Stimulated activated CD4-positive, alpha-beta T cell treated with anti-CD3 and anti-CD28 coated beads, Interleukin-1b, Interleukin-23, amount 100 ng/mL, for 24 hours (primary cell): ENCODE measurements at places on chromosomes 5 and 9.
A peak's percentile ranks its signal among the peaks of the same experiment; 100 is the strongest.

DNA sequence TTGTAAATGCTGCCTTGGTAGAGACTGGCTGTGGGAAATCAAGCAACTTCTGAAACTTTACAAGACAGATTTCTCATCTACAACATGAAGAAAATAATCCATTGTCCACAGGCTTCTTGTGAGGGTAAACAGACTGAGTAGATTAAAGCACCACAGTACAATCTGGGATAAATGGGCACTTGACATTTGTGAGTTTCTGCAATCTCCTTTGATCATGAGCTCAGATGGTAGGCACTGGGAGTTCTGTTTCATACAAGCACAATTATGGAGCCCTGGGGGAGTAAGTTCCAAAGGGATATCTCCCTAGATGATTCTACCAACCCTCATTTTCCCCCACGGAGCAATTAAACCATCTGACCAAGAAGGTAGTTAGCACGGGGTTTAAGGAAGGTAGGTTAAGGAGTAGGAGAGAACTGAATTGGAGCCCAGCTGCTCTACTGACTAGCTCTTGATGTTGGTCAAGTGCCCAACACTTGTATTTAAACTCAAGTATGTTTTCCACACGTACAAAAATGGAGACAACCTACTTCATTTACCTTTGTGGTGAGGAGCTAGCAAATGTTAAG lies 479.5 kb upstream of the TNC start:
- DNase-seq: no peak

GRCh38 chr9:4463824-4464223 lies 26.4 kb upstream of the SLC1A1 start:
- no peak for DNase-seq

GRCh38 chr9:13674926-13675637 lies 395.6 kb upstream of the MPDZ start:
- DNase-seq: no peak

DNA sequence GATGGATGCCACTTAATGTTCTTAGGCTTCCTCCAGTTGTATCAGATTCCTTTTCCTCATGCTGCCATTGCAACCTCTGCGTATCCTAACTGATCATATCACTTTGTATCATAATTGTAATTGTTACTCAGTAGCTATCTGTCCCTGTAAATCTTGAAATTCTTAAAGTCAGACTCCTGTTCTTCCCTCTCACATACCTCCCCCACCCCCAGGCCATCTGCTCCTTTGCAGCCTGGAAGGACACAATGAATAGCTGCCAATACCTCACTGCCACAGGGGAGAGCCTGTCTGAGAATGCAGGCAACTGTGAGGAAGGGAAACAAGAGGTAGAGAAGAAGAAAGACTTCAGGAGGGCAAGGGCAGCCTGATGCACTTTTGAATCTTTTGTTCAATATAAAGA lies 228.5 kb downstream of the ENC1 start:
- DNase-seq: no peak

- DNase-seq: no peak
Measured at GRCh38 chr9:804026-804425, 37.5 kb upstream of the DMRT1 start.

- no peak for DNase-seq
Measured at GRCh38 chr5:80607832-80608231, 37.8 kb upstream of the ANKRD34B start.

- peak; percentile 13 for DNase-seq
Measured at GRCh38 chr5:80654054-80654390, 430 bp upstream of the MSH3 start.

GRCh38 chr5:144566747-144567420 lies 396.2 kb downstream of the KCTD16 start:
- no peak for DNase-seq

- DNase-seq: no peak
Measured at GRCh38 chr9:2876726-2877125, 32.8 kb upstream of the PUM3 start.

- no peak for DNase-seq
Measured at GRCh38 chr5:99176186-99176585, 247.4 kb upstream of the CHD1 start.

GRCh38 chr5:127702926-127703561 lies at the start of gene CCDC192:
TSS of gene CCDC192 (plus strand) at chr5:127703391. CDS start at chr5:127703446, 55 bp downstream.
- DNase-seq: no peak

DNA sequence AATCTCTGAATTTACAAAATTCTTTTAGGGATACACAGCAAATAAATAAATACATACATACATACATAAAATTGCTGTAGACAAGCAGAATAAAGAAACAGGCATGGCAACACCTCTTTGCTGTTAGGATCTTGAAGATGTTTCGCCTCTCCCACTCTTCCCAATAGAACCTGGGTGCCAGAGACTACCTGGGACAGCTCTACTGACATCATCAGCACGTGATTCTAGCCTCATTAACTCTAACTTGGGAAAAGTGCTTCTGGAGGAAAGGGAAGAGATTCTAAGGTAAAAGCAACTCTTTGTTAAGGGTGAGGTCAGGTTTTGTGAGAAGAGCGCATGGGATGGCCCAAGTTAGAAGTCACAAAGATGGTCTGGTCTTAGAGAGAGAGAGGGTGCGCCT lies 339.1 kb downstream of the RFX3 start:
- no peak for DNase-seq

- DNase-seq: no peak
Measured at GRCh38 chr5:55438998-55439397, 95.8 kb downstream of the PLPP1 start.

DNA sequence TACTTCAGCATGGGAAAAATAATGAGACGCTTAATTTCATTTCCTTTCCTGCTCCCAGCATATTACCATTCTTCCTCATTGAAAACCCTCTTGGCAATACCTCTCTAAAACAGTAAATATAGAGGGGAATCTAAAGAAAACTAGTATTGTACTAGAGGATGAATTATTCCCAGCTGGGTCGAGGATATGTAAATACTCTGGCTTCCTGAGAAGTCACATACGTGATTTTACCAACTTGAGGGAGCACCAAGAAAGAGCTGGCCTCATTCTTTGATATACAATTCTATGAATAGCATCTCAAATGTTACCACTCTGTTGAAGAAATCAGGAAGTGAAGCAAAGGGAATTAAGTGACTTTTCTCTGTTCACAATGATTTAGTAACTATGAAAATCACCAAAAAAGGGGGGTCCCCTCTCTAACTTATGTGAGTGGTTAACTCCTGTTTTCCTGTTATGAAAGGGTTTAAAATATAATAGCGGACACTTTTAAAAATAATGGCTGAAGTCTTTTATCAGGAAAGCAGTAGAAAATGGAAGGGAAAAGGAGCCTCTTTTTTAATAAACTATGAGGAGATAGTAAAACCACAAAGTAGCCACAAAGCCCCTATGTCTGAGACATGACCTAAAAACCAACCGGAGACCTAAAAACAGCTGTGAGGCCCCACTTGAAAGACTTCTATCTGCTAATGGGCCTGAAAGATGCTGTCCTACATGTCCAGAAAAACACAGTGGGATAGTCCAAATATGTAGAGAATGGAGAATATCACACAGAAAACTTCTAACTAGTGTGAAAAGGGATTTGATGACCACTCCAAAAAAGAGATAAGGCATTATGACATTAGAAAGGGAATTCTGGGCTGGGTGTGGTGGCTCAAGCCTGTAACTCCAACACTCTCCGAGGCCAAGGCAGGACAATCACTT lies 42.6 kb downstream of the LPAR1 start:
- DNase-seq: no peak

- no peak for DNase-seq
Measured at GRCh38 chr5:1732945-1733344, 66.7 kb downstream of the MRPL36 start.

DNA sequence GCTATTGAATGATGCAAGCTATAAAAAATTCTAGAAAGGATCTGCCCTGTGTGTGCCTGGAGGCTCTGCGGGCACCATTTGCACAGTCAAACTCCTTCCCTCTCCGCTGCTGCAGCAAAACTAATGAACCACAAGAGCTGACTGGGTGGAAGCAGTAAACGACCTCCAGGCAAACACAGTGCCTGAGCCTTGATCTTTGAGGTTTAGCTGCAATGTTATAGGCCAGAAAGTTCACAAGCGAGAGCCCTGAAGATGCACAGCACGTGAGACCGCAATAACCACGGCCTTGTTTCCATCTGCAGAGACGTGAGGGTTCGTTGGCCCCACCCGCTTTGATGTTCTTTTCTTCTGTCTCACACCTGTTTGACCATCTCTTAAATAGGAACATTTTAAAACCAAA lies 69.2 kb upstream of the S1PR3 start:
- no peak for DNase-seq

GRCh38 chr5:153860195-153860886 lies 178.4 kb downstream of the FAM114A2 start:
- DNase-seq: no peak

- no peak for DNase-seq
Measured at GRCh38 chr9:76414661-76415060, 20.4 kb upstream of the RFK start.

DNA sequence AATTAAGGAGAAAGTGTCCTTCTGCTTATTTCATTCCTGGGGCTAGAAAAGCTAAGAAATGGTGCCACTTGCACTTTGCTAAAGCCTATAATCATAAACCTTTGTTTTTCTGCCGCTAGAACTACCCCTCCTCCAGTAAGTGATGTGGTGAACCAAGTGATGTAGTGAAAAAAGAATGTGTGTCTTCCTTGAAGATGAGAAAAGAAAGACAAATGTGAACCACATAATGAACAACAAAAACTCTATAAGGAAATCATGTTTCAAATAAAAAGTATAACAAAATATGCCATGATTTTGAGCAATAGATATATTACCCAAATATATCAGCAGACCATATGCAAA lies 179.0 kb upstream of the SGCD start:
- no peak for DNase-seq

DNA sequence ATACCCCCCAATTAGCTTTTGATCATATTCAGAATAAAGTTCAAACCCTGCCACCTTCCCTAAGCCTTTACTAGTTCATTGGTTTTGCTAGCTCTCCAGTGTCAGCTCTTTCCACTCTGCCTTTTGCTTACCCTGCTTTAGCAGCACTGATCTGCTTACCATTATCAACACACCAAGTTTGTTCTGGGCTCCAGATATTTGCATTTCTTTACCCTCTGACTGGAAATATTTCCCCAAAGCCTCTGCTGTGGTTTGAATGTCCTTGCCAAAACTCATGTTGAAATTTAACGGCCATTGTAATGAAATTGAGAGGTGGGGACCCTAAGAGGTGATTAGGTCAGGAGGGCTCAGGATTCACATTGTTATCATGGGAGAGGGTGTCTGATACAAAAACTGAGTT lies 99.5 kb downstream of the GCNT1 start:
- DNase-seq: no peak

DNA sequence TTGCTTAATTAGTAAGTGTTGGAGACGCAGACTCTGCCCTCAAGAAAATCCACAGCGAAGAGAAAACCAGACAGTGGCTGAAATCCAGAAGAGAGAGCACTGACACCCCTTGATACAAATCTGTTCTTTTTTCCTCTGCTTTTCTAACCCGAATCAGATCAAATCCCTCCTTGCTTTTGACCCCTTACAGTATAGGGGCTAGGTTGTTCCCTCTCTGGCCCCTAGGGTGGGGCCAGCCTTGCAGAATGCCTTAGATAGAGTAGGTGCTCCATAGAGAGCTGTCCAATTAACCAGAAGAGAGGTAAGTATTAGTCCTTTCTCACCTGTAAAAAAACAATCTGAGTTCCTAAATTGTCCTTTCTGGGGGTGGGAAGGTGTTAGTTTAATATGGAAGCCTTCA lies 10.1 kb downstream of the C1QTNF2 start:
- DNase-seq: no peak

DNA sequence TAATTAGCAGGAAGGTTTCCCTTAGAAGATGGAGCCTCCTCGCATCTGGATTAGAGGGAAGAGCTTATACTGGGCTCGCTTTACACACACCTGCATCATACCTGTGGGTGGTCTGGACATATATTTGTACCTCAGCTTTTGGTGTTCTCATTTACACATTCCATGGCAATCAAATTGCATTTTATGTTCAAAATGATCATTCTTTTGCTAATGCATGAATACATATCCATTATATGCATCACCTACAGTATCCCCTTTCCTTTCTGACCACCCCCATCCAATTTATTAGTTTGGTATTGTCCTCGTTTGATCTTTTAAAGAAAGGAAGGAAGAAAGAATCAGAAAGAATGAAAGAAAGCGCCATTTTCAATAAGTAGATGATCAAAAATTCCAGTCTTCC lies 251.5 kb downstream of the SLF1 start:
- no peak for DNase-seq

- DNase-seq: no peak
Measured at GRCh38 chr5:52043543-52043942, 660.3 kb downstream of the ISL1 start.

- DNase-seq: no peak
Measured at GRCh38 chr5:26884481-26884880, 153.9 kb downstream of the CDH9 start.

- DNase-seq: no peak
Measured at GRCh38 chr9:2384741-2385140, 236.8 kb upstream of the VLDLR start.

GRCh38 chr9:40913096-40913719 lies 215.3 kb downstream of the FOXD4L6 start:
- no peak for DNase-seq

DNA sequence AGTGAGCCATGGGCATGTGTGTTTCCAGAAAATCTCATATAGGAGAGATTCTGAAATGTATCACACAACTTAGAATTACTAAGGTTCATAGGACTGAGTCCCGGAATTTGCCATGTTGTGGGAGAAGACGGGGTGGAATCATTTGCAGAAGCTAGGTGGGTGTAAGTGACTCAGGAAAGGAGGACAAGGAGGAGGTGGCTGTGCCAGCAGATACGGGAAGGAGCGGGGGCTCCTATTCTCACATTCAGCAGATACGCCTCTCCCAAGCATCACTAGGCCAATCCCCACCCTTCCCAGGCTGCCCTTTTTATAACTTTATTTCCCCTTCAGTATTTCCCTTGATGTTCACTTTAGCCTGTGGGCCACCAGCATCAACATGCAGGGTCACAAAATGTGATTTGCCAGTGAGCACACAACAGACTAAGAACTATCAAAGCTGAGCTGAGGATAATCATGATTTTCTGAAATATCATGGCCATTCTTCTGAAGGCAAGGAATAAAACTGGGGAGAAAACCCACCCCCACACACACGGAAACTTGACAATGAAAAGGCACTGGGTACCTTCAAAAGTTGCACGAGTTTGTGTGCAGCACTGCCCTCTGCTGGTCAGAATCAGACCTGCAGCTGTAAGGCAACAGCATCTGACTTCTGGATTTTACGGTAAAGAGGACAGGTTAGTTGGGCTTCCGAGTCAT lies 133.2 kb downstream of the MTX3 start:
- DNase-seq: peak; percentile 73

DNA sequence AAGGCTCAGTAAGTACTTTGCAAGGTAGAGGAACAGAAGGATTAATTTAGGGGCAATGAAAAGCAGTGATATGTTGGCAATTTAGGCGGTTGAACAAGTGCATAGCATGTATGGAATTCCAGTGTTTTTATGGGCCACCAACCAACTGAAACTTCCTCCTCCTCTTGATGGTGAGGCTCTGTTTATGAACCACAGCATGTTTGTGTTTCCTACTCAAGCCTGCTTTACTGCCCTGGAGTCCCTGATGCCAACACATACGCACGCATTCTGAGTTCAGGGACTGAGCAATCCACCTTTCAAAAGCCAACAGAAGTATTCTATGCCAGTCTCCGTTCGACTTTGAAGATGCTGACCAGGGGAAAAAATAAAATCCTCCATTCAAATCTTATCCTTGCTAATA lies 417.5 kb downstream of the EFNA5 start:
- DNase-seq: no peak
